ENCODE measurements at places on chromosomes 12 and 14.

GRCh38 chr14:56049536-56049935, 68.7 kb upstream of the PELI2 start:
- DNase-seq, result no peak

DNA sequence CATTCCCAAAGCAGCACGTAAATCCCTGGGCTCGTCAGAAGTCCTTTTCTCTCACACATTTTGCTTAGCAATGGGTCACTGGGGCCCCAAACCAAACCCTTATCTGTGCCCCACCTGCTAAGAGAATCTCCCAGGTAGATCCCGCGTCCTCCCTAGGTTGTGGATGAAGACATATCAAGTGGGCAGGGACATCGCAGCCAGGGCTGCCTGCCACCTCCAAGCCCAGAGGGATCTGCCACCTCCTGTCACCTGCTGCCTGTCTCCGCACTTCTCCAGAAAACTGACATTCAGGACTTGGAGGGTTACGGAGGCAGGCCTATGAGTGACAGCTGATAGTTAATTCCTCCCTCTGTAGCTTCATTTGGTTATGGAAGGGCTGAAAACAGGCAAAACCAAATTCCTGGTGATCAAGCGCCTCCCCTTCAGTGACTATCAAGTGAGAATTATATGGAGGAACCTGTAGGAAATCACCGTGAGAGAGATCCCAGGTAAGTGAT, 19.5 kb downstream of the BCL11B start:
- no peak for DNase-seq

DNA sequence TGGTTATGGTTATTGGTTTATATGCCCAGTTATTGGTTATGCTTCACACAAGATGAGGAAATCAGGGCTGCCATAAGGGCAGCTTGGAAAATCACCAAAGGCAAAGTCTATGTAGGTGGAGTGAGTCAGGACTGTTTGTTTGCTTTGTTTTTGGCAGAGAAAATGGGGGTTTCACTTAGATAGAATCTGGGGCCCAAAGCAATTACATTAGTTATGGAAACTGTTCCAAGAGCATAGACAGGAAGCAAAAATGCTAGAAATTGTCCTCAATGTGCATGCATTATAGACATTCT, 2.2 kb downstream of the VAMP1 start:
- no peak for DNase-seq

- DNase-seq, result no peak
Observed at GRCh38 chr12:94951071-94951934, 52.2 kb downstream of the NDUFA12 start.

GRCh38 chr12:47079468-47079980, at the start of the genes AMIGO2 and PCED1B:
TSS of gene AMIGO2 (minus strand) at chr12:47079959. CDS start at chr12:47079002, 957 bp downstream.
TSS of gene PCED1B (plus strand) at chr12:47079621. CDS start at chr12:47235064, 155,443 bp downstream.
- DNase-seq, result peak; percentile 69

GRCh38 chr14:104801520-104802393, 856 bp downstream of the ZBTB42 start:
- DNase-seq, result no peak

- peak; percentile 20 for DNase-seq
Observed at GRCh38 chr14:104689109-104689880, at the start of gene INF2. TSS of gene INF2 (plus strand) at chr14:104689618. CDS start at chr14:104701366, 11,748 bp downstream.

- DNase-seq, result no peak
Observed at GRCh38 chr12:86613311-86613710, 357.1 kb upstream of the MGAT4C start.

DNA sequence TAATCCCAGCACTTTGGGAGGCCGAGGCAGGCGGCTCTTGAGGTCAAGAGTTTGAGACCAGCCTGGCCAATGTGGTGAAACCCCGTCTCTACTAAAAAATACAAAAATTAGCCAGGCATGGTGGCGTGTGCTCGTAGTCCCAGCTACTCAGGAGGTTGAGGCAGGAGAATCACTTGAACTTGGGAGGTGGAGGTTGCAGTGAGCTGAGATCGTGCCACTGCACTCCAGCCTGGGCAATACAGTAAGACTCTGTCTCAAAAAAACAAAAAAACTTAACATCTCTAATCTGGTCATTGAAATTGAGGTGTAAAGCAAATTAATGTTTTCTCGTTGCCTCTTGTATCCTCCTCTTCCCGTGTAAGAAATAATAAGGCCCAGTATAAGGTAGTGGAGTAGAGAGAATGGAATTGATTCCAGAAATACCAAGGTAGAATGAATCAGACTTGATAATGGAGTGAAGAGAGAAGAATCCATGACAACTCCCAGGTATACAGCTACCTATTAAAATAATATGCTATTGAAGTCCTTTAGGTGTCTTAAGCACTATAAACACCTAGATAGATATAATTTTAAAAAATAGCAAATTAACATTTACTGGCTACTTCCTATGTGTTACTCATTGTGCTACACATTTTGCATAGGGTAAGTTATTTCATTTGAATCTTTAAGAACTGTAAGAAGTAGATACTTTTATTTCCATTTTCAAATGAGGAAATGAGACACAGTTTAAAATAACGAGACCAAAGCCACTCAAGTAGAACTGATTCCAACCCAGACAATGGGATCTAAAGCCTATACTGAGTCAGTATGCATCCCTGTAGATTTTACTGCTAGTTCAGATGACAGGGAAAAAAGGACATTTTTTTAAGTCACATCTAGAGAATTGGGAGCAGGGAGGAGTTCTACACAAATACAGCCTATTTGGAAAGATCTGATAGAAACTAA, 23.2 kb downstream of the RAP1B start:
- DNase-seq, result no peak

DNA sequence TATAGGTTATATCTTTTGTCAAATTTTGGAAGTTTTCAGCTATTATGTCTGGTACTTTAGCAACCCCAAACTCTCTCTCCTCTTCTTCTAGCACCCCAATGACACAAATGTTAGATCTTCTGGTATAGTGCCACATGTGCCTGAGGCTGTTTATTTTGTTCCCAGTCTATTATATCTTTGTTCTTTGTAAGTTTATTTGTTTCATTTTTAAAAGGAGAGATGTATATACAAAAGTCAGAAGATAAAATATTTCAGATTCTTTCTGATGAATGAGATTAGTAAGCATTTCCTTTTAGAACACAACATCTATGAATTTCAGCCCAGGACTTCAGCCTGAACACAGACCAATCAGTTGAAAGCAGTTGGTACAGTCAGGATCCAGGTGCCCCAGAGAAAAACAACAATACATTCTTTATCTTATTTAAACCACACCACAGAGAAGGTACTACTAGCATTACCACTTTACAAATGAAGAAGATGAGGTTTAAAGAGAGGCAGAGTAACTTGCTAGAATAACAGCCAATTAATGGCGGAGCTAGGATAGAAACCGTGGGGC, 114.1 kb upstream of the BTG1 start:
- no peak for DNase-seq

DNA sequence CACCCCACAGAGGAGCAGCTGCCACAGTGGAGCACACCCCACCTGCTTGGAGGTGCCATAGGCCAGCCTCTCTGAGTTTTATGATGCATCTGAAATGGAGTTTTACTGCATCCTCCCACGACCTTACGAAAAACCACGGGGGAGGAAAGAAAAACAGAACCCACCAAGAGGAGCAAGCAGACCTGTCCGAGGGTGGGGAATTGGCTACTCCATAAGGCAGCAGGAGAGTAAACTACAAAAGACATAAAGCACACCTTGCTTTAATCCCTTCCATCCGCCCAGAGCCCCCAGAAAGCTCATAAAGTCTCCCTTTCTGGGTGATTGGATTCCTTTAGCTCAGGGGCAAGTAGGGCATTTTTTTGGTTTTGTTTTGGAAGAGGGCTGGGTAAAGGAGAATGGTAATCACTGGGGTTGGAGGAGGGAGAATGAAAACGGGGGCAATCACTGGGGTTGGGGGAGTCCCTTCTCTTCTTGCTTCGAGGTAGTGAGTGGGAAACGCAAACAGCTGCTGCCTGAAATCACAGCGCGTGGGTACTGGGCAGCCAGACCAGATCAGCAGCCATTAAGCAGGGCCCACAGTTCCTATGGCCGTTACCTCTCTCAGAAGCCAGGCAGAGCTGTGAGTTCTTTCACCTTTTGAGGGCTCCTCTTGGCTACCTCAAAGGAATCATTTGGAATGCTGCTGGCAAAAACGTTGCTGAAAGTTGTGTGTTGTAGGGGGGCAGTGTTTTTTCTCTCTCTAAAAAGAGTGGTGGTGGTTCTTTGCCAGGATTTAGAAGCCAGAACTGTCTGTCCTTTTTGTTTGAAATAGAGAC, 433.6 kb downstream of the ZFP36L1 start:
- DNase-seq, result no peak

DNA sequence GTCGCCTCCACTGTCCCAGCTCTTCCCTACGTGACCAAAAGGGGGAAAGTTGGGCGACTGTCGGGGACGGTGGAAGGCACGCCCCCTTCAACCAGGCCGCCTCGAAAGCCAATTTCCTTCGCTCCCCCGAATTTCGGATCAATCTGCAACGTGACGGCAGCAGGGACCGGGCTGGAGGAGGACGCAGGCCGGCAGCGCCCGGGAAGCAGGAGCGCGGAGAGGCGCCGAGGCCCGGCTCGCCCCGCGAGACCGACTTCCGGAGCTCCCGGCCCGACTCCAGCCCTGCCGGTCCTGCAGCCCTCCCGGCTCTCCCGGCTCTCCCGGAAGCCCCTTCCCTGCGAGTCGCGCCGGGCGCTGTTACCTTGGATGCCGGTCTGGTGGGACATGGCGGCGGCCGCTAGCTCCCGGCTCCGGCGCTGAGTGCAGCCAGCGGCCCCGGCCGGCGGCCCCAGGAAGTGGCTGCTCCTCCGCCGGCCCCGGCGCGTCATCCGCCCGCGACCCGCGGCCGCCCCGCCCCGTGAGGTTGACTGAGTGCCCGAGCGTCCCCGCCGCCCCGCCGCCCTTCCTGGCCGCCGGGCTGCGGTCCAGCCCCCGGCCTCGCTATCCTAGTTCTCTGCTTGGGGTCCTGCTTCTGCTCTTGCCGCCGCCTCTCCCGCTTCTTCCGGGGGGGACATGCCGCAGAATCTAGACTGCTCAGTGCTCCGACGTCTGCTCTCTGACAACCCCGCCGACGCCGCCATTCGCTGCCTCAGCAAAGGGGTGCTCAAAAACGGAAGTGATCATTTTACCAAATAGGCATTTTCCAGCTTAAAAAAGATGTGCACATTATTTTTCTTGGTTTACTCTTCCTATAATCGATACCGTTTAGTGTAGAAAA, at the start of gene TWF1:
Gene TWF1 (minus strand): TSS at position 458 of the 877 bp plus-strand sequence. CDS start 72 bp downstream, at position 386.
- DNase-seq, result peak; percentile 75
